Neural crest cell (in vitro differentiated cells): ENCODE measurements at places on chromosomes 1 and 21. TPM values are rescaled to one million over a fixed set of nuclear protein-coding genes. Genes with fewer than 3 reads are reported as not detected.

The DISP3 gene
- total RNA-seq, result 6.8 and 9.1 TPM in 2 replicates

The TPTE gene
- not detected in 2 replicates for total RNA-seq

The LDLRAD1 gene
- total RNA-seq, result not detected in 2 replicates

GRCh38 chr1:97271916-97272788 is 550.6 kb downstream of the PTBP2 start:
- H3K4me3 ChIP-seq, result no peak overlapping the region
- no peaks in the 10 kb centered on the region for H3K27me3 ChIP-seq
- H3K4me1 ChIP-seq, result no peaks in the 10 kb centered on the region
- DNase-seq, result no peak

DNA sequence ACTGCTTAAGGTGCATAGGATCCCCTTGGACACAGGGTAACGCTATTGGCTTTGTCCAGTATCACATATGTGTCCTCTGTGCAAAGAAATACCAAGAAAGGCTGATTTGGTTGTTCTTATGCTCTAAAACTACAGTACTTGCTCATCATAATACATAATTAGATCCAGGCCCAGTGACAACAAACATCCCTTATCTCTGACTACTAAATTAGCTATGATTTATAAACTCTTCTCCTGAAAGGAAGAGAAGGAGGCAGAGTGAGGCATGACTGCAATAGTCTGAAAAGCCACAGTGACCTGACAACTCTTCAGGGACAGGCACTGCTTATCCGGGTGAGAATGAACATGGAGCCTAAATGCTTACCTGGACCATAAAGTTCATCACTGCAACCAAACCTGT is 30.7 kb downstream of the MGST3 start:
- DNase-seq, result no peak
- peaks cover 15% of the 10 kb centered on the region for H3K36me3 ChIP-seq
- H3K27ac ChIP-seq, result no peak overlapping the region

DNA sequence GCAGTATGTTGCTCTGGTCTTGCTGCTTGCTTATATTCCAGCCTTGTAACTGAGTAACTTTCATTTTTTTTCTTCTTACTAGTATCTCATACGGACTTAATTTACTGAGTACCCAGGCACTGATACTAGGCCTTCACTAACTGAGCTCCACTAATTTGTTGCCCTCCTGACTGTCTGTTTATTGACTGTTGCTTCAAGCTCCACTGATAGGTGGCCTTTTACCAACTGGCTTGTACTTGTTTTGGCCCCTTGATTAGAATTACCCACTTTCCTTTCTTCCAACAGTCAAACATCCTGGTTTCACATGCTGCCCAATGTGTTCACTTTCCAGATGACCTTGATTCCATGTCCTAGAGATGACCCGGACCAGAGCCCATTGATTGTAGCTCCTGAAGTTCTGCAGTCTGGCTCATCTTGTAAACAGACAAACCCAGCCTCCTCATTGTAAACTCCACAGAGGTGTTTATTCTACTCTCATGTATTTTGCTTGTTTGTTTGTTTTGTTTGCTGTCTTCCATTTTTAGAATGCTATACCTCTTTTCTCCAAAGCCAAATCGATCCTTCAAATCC is 27.7 kb downstream of the RGS1 start:
- H3K4me1 ChIP-seq, result no peaks in the 10 kb centered on the region
- H3K27me3 ChIP-seq, result no peaks in the 10 kb centered on the region
- DNase-seq, result no peak
- H3K4me3 ChIP-seq, result no peak overlapping the region

- no peak overlapping the region for H3K4me3 ChIP-seq
- H3K27me3 ChIP-seq, result no peaks in the 10 kb centered on the region
- no peak for DNase-seq
- H3K4me1 ChIP-seq, result peaks cover 15% of the 10 kb centered on the region
- no peaks in the 10 kb centered on the region for H3K36me3 ChIP-seq
These were observed 100.8 kb downstream of the C1orf21 start for GRCh38 chr1:184487531-184488193.

GRCh38 chr1:87989346-87989745 is 660.7 kb downstream of the LMO4 start:
- DNase-seq, result no peak
- no peaks in the 10 kb centered on the region for H3K27me3 ChIP-seq
- no peak overlapping the region for H3K27ac ChIP-seq
- no peaks in the 10 kb centered on the region for H3K4me1 ChIP-seq
- H3K4me3 ChIP-seq, result no peak overlapping the region
- H3K36me3 ChIP-seq, result no peaks in the 10 kb centered on the region

DNA sequence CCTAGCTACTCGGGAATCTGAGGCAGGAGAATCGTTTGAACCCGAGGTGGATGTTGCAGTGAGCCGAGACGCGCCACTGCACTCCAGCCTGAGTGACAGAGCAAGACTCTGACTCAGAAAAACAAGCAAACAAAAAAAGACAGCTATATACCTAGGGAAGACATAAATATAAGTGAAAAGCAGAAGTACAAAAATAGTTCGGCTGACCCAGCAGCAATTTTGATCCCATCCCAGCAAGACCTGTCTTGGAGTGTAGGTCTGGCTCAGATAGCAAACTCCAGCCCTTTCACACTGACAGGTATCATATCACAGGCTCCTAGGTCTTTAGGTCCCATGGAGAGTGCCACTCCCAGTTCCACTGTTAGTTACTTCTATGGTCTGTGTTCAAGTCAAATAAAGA is 14.6 kb downstream of the MTX1 start:
- DNase-seq, result no peak
- H3K27ac ChIP-seq, result no peak overlapping the region
- H3K27me3 ChIP-seq, result no peaks in the 10 kb centered on the region
- peak overlapping the region; percentile 47 for H3K4me3 ChIP-seq
- peaks cover 4% of the 10 kb centered on the region for H3K36me3 ChIP-seq
